ENCODE measurements at places on chromosomes 4 and X.

DNA sequence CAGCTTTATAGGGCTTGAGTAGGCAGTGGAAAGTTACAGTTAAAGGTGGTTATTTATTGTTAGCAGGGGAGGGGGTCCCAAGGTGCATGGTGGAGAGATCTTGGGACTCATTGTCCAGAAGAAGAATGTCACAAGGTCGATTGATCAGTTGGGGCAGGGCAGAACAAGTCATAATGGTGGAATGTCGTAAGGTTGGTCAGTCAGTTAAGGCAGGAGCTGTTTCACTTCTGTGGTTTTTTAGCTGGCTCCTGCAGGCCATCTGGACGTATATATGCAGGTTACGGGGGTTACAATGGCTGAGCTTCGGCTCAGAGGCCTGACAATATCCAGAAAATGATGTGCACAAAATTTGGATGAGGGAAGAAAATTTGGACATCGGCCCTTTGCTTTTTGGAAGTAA, 7.1 kb downstream of the OFD1 start:
- DNase-seq: no peak

DNA sequence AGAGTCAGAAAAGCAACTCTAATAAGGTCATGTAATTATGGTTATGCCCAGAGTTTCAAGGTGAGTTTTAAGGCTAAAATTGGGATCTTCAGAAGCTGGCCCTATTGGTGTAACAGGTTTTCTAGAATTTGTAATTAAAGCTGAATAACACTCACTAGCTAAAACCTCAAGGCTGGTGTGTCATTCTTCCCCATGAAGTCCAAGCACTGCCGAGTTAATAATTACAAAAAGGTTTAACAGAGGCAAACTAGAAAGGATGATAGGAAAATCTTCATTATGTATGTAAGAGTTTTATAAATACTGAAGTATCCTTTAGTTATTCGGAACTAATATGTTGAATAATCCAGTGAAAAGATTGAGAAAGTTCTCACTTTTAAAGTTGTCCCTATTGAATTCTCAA, 34.3 kb downstream of the MXRA5 start:
- DNase-seq: no peak

DNA sequence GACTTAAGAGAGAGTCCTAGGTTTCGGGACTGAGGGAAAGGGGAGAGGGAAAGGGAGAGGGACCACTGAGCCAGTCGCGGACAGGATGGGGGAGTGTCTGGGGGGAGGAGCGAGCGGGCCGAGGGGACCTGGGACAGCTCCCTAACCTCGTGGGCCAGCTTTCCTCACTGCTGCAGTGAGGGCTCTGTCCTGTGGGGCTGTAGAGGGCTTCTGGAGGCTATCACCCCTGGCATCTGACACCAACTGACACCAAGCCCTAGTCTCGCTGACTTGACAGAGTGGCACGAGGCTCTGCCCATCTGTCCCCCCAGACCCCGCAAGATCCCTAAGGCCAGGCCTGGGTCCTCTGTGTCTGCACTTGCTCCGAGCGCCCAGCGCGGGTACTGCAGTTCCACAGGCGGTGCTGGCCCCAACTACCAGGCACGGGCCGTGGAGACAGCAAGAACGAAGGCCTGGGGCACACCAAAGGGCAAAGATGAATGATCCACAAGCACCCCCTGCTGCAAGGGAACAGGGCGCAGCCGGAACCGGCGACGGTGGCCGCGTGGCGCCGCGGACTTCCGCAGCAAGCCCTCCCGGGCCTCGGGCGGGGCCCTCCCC, 465 bp downstream of the HAUS7 start:
- peak; percentile 36 for DNase-seq

DNA sequence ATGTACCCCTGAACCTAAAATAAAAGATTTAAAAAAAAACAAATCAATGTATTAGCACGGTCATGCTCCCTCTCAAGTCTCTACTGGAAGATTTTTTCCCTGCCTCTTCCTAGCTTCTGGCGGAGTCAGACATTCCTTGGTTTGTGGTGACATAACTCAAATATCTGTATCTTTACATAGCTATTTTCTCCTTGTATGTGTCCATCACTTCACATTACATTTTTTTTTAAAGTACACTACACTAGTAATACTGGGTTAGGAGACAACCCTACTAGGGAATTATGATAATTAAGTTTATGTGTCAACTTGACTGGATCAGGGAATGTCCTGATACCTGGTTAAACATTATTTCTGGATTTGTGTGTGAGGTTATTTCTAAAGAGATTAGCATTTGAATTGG, 1197.9 kb downstream of the TECRL start:
- DNase-seq: no peak

GRCh38 chrX:1686642-1687041, 71.8 kb downstream of the ASMT start:
- DNase-seq: no peak

All from activated CD4-positive, alpha-beta T cell treated with anti-CD3 and anti-CD28 coated beads, Interleukin-2, amount 50 U/mL, for 48 hours (primary cell).